ENCODE measurements at places on chromosomes 6 and 20. TPM values are rescaled to one million over a fixed set of nuclear protein-coding genes. Genes with fewer than 3 reads are reported as not detected.

The TRIM40 gene
- 33.4 TPM for total RNA-seq

- DNase-seq: no peak
These were observed 248.1 kb downstream of the TPBG start for GRCh38 chr6:82611751-82612150.

DNA sequence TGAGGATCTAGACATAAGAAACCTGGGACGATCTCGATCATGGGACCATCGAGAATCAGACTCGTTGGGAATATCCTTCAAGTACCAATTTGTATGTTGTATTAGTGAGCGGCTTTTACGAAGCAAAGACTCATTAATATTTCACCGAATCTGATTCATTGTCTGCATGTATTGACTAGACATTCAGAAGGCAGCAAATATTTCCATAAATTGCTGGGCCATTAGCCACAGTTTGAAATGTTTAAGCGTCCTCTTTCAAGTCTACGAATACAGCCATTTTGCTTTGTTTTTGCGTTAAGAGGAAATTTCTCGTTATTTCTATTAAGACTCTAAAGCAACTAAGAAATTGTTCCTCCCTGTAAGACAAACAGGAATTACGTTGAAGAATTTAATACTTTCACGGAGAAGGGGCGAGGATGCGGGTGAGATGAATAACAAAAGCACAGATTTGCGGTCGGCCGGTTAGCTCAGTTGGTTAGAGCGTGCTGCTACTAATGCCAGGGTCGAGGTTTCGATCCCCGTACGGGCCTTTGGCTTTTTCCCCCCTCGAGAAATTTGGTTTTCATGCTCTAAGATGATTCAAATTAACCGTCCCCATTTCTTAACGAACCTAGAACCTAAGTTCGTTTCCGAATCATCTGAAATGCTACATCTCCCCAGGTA, 18.5 kb downstream of the POM121L2 start:
- no peak for DNase-seq

The AFG1L gene
- 11.7 TPM for total RNA-seq
